AG10803 (cell line): ENCODE measurements at places on chromosomes 11 and 22.
A peak's percentile ranks its signal among the peaks of the same experiment; 100 is the strongest.

GRCh38 chr22:26527574-26528465 is 15.5 kb upstream of the TFIP11 start:
- DNase-seq = no peak

DNA sequence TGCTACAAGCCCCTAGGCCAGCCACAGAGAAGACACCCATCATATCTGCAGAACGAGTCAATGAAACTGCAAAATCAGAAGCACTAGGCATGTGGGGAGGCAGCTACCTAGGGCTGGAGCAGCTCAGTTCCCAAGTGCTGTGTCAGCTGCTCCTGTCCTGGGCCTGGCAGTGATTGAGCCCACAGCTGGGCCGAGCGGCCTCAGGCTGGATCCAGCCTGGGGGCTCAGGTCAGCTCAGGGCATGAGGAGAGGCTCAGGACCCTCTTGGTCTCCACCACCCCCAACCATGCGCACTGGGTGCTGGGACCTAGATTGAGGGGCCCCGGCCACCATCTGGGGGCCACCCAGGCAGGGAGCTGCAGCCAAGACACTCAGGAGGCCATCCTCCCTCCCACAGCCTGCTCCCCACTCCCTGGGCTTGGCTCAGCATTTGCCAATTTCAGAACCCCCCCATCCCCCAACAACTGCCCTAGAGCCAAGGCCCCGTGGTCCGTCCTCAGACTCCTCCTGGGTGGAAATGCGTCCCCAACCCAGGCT is 2.4 kb upstream of the TNNT3 start:
- no peak for DNase-seq

DNA sequence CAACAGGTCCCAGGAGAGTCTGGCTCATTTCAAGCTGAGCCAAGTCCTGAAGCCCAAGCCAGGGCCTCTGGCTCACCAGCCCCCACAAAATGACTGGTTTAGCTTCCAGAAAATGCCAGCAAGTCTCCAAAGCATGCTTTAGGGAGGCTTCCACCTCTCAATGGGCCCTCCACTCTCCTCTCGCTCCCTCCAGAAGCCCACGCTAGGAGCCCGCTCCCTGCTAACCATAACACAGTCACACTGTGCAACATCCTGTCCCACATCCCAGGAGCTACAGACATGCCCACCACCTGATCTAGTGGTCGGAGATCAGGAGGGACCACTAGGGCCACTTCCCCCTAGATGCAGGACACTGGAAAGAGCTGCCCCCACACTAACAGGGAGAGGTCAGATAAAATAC is 6.9 kb downstream of the SULT4A1 start:
- DNase-seq = no peak

- peak; percentile 46 for DNase-seq
These were observed 318.7 kb downstream of the BUD13 start for GRCh38 chr11:116454020-116454645.

- DNase-seq = peak; percentile 67
These were observed 32.9 kb upstream of the SMIM38 start for GRCh38 chr11:69122630-69123431.

- no peak for DNase-seq
These were observed 39.3 kb upstream of the PICALM start for GRCh38 chr11:86108191-86108590.

- peak; percentile 88 for DNase-seq
These were observed 7.8 kb downstream of the MYEOV start for GRCh38 chr11:69301455-69302401.

DNA sequence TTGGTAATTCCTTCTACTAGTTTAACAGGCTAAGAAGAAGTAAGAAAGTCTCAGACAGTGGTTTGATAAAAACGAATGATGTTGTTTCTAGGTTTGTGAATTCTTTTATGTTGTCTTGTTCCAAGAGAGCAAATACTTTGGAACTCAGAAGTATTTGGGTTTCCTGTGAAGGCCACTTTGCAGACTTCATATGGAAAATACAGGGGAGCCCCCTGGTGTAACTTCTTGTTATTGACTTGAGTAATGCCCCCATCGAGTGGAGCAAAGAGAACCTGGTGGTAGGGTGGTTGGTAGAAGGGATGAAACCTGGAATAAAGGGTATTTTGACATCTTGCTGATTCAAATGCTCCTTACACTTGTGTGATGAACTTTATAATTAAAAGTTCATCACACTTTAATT is 40.0 kb upstream of the PTH start:
- no peak for DNase-seq

- DNase-seq = no peak
These were observed 38.6 kb downstream of the IGF2 start for GRCh38 chr11:2100361-2101170.

- DNase-seq = no peak
These were observed 30.5 kb downstream of the LMO2 start for GRCh38 chr11:33861386-33861785.

DNA sequence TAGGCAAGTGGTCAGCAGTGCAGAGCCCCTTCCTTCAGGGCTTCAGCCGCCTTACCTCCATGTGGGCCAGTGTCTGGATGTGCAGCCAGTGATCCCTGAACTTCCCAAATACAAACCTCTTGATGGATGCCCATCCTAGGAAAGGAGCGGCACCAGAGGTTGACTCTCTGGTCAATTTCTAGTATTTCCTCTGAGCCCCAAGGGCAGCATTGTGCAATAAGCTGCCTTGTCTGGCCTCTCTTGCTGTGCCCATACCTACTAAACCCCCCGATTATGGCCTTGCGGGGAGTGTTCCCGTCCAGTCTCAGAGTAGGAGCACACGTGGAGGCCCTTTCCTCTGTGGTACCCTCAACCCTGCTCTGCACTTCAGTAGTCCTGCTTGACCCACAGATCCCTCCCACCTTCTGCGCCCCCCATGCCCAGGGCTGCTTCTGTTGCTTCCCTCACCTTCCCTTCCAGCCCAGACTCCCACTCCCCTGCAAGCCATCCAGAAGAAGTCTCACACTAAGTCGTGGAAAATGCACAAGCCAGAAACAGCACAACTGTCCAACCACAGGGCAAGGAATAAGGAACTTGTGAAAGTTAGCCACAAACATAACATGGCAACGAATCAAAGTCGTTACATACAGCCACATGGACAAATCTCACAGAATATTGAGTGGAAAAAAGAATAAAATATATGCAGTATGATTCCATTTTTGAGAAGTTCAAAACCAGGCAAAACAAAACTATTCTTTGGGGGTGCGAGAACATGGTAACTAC is 39.6 kb upstream of the HORMAD2 start:
- peak; percentile 17 for DNase-seq

- DNase-seq = no peak
These were observed 491.8 kb upstream of the TENM4 start for GRCh38 chr11:79932612-79933011.

DNA sequence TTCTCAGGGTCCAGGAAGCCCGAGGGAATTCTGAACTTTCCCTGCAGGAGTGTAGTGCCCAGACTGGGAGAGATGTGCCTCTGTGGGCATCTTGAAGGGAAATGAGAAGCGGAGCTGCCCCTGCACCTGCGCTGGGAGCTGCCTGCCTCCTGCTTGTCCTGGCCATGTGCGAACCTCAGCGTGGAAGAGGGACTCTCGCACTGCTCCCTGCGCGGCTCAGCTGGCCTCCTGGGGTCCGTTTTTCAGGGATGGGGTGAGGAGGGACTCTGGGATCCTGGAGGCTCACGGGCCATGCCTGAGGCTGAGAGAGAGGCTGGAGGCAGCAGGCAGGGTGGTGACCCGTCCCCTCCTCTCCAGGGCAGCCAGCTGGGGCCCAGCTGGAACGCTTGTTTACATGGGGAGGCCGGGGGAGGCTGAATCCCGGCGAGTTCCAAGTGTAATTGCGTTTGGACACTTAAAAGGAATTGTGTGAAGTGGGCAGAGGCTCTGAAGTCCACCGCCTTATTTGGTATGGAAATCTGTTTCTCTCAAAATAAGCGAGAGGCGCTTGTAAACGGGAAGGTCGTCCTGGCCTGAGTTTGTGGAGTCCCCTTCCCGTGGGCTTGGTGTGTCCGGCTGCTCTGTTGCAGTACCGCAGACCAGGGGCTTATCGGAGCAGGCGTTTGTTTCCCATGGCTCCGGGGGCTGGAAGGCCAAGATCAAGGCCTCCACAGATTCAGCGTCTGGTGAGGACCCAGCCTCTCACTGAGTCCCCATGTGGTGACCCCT is 1.2 kb upstream of the MRGPRF start:
- DNase-seq = peak; percentile 40

DNA sequence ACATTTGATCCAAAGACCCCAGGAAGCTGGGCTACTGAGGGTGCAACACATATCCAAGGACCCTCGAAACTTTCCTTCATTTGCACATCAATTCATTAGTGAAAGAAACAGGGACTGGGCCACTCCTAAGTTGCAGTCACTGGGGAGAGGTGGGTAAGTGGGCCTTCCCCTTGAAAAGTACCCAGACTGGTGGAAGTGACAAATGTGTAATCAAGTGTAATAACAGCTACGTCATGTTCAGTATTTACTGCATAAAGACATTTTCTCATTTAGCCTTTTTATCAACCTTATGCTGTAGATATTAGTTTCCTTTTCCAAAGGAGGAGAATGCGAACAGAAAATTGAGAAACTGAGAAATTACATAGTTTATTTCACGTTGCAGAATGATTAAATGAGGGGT is 101.9 kb upstream of the OLFML1 start:
- no peak for DNase-seq

GRCh38 chr11:111362887-111363411 is 16.1 kb downstream of the POU2AF1 start:
- DNase-seq = no peak

DNA sequence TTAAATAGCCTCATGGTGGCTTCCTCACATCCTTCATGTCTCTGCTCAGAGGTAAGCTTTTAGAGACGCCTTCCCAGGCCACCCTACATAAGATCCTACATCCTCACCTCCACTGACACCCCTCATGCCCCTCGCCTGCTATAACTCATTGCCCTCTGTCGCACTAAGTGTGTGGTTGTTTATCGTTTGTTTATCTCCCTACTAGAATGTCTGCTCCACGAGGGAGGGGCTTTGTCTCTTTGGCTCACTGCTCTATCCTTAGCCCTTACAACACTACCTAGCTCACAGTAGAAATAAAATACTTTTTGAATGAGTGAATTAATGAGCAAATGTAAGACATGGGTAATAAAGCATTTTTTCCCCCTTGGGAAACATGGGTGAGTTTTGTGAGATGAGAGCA is 1.3 kb upstream of the CBLIF start:
- no peak for DNase-seq

GRCh38 chr11:2302306-2302895 is 588 bp downstream of the TSPAN32 start:
- no peak for DNase-seq

GRCh38 chr11:103108933-103109817 is at the start of gene DYNC2H1:
DYNC2H1 (plus strand) TSS chr11:103109426; CDS start chr11:103109575, 149 bp downstream.
- peak; percentile 91 for DNase-seq

DNA sequence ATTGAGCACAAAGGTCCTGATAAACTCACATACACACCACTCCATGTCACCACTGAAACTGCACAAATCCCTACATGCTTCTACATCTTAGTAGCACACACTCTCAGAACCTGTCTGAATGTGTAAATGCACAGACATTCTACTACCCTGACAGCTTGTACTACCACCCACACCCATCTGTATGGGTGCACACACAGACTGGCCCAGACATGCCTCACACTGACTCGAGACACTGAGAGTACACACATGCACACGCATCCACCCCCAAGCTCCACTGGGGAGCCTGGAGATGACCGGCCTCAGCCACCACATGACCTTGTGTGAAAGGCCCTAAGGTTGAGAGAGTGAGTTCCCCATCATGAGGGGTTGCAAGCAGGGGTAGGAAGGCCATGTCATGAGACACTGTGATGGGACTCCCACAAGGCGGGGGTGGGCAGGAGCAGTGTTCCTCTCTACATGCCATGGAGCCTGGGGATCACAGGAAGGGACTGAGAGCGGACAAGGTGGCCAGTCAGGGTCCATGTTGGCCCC is 28.1 kb downstream of the ARAP1 start:
- DNase-seq = no peak

- DNase-seq = peak; percentile 90
These were observed 464 bp upstream of the ANKRD13D start for GRCh38 chr11:67288452-67289225.

DNA sequence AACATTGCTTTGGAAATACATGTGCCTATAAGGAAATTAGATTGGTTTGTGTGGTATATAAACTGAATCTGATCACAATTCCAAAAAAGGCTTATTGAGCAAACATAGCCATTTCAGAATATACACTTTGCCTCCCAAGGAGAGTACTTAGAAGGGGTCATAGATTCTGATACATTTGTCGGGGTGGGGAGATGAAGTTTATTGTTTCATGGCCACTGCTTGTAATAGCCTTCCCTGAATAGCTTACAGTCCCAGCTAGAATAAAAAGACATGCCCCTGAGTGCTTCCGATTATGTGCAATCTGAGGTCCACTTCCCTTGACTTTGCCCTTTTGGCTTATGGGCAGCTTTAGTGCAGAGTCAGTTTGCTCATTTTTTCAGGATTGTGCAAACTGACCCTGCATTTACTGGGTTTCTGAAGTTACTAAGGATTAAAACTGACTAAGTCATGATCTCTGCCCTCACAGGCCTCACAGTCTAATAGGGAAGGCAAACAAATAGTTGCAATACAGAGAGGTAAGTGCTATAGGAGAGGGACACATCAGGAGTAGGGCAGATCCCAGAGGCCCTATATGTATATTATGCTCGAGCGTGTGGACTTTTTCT is 184.2 kb downstream of the BLID start:
- no peak for DNase-seq

DNA sequence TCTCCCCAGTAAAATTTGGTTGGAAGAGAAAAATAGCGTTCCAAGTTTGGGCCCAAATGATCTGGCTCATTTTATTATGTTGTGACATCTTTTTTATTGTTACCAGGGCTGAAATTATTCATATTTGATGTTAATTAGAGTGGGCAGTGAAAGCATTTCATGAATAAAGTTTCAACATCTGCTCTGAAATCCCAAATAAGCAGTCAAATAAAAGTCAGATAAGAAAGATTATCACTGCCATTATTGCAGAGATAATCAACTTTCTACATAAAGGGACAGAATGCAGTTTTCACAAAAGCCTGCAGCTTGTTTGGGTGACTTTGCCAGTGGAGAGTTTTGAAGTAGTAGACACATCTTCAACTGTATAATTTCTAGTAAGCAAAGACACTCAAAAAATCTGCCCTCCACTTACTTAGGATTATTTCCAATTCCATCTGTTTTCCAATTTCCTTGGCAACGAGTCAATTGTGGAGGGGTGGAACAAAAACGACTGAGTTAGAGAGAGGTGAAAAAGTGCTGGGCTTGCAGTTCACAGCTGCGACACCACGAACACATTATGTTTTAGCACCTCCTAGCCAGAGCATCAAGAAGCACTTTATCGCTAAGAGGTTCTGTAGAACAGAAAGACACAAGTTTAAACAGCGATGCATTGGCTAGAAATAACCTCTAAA is 9.0 kb downstream of the TECTA start:
- DNase-seq = no peak

DNA sequence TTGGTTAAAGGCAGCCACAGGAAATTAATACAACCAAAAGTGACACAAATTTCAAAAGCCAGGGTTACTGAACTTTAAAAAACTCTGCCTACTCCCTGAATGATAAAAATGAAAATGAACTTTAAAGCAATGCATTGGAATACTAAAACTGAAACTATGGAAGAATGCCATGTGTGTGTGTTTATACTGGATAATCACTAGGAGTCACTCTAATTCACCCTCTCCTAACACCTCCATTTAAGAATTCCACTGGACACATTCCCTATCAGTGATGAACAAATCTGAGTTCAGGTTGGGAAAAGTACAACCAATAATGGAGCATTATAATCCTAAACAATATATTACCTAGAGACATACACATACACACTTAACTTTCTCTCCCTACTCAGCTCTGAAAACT is 27.5 kb upstream of the PLAAT3 start:
- peak; percentile 50 for DNase-seq
